ENCODE measurements at places on chromosomes 5 and 9.

DNA sequence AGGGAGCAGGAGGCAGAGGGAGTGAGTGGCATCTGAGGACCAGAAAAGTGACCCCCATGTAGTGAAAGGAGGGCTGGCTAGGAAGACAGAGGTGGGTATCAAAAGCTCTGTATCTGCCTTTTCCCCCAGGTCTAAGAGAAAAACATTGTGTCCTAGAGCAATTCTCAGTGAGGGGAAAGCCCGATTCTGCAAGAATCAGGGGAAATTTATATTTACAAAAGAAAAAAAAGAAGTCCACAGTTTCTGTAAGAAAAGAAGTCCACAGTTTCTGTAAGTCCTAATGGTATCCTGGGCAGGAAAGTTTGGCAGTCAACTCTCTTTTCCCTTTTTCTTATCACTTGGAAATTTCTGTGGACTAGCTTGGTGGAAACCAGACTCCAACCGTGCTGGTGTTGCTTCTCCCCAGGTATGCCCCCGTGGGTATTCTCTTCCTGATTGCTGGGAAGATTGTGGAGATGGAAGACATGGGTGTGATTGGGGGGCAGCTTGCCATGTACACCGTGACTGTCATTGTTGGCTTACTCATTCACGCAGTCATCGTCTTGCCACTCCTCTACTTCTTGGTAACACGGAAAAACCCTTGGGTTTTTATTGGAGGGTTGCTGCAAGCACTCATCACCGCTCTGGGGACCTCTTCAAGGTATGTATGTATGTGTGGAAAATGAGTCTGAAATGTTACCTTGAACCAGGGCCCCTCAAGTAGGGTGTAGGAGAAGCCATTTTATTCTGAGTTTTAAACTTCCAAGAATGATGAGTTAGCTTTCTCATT, 73.0 kb downstream of the SLC1A3 start:
- no peak for DNase-seq

DNA sequence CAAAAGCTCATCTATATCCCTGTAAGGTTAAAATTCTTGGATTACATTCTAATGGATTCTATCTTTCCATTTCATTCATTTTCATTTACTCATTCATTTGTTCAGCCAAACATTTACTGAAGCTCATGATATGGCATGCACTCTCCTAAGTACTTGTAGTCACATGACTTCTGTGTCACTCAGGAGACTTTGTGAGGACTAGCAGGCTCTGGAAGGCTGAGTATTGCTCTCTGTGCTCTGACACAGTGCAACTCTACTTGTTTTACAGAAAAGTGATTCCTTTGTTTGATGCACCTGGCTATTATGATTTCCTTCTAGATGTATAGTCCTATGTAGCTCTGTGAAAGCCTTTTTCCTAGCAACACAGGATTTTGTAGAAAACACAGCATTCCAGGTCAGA, 53.0 kb downstream of the YIPF5 start:
- DNase-seq = no peak

- DNase-seq = no peak
Measured at GRCh38 chr5:56783261-56783660, 32.1 kb upstream of the MAP3K1 start.

DNA sequence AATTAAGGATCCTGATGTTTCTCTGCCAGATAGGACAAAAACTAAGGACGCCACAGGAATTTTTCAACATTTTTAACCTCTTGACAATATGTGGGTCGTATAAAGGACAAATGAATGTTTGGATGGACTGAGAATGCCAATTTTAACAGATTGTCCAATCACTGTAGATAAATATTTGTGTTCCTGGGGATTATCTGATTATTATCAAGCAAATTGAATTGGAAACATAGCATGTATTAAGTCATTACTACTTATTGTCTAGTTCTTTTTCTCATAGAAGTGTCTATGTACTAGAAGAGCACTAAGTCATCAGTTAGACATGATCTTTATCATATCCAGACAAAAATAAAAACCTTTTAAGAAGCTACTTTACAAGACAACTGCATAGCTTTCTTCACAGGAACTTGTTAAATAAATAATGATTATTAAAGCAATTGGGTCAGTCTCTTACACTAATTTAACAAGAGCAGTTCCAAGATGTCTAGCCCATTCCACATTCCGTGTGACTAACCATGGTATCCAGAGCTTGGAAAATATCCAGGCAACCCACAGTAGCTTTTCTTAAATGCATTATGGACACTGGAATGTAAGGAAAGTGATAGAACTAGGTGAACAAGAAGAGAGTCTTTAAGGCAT, 127.5 kb upstream of the CDKN2B start:
- no peak for DNase-seq

DNA sequence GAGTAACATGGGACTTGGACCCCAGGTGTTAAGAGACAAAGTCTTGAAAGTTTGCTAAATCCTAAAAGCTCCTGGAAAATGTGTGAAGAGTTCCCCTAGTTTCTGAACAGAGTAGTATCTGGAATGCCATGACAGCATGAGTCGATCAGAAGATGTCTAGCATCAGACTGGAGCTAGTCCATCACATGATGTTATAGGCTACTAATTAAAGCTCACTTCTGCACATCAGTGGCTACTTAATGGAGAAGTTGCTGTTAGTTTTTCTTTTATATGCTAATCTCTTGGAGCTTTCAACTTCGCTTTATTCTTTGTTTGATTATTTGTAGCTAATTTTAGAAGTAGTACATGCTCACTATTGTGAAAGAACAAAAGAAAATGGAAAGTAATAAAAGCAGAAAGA, 471.3 kb upstream of the KLF4 start:
- DNase-seq = no peak
